ENCODE measurements at places on chromosomes 3 and 15.

DNA sequence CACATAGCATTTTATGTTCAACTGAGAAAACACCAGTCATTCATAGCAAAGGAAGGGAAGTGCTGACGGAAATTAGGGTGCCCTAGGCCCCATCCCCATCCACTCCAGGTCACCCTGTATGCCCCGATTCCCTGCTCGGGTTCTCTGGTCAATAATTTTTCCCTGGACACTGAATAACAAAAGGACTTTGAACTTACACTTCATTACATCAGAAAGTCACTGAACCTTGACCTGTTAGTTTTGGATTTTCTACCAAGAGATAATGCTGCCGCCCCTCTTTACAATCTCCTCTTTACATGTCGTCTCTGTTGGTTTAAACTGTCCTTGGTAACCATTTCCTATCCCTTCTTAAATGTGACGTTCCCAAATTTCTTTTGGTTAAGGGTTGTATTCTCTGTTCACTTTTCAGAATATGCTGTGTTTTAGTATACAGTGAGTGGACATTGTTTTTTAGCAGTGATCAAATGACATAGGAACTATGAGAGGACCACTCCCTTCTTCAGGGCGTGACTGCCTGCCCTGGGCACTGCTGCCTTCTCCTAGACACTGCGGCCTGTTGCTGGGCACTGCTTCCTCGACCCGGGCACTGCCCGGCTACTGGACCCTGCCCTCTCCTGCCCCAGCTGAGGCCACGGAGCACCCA, 13.6 kb upstream of the AHSG start:
- no peak for DNase-seq

DNA sequence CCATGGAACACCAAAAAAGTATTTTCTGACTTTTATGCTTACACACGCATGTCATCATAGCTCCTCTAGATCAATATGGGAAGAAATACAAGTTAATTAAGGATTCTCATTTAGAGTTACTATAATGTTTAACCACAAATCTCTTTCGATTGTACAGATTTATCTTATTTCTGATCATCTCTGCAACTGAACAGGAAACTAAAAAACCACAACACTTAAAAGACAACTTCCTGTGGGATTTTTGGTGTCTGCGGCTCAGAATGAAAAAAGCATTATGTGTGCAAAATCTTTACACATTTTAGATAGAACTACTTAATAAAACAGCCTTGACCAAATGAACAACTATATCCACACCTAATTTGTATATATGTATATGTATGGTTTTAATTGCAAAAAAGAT, 3.0 kb upstream of the TJP1 start:
- no peak for DNase-seq

GRCh38 chr15:36601952-36602351, 22.5 kb downstream of the CDIN1 start:
- DNase-seq = no peak

DNA sequence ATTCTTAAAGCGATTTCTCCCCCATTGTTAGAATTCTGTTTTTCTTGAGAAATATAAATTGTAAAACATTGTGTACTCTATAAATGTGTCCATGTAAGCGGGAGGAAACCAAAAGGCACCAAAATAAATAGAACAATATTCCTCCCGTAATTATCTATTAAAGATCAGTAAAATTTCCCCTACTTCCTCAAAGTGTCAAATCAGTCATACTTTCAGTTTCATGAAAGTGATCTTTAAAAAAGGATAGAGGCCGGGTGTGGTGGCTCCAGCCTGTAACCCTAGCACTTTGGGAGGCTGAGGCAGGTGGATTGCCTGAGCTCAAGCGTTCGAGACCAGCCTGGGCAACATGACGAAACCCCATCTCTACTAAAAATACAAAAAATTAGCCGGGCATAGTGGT, 278.9 kb downstream of the MECOM start:
- DNase-seq = no peak

DNA sequence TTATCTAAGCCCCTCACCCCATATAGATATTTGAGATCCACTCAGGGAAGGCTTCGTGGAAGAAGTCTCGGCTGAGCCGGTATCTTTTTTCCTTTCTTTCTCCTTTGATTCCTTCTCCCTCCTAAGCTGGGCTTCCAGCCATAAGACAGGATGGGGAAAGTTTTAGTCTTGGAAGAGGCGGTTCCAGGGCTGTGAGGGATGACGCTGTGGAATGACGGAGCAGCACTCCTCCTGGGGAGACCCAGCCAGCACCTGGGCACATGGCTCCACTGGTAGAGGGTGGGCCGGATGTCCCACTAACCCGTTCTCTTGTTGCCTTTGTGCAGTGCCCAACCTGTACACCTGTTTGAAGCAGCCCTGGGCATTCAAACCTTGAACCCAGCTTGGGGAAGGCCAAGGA, 43.2 kb upstream of the FAM107A start:
- no peak for DNase-seq

DNA sequence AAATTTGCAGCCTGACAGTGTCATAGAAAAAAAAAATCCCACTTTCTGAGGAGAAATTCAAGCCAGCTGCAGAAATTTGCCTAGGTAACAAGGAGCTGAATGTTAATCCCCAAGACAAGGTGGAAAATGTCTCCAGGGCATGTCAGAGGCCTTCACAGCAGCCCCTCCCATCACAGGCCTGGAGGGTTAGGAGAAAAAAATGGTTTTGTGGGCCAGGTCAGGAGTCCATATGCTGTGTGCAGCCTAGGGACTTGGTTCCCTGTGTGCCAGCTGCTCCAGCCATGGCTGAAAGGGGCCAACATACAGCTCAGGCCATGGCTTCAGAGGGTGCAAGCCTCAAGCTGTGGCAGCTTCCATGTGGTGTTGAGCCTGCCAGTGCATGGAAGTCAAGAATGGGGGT, 11.2 kb downstream of the CD200R1 start:
- DNase-seq = no peak

DNA sequence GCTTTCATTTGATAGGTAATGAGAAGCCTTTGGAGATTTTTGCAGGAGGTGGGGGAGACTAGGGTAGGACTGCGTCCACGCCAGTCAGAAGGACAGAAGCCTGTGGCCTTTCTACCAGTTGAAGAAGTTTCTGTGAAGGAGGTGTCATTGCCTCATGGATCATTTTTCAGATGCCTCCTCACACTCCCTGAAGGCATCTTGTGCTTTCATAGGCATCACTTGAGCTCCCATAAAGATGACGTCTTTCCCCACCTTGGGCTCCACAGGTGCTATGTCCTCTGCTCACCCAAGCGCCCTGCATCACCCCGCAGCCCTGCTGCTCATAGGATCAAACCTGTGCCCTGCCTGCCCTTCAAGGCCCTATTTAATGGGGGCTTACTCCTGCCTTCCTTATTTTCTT, 7.5 kb upstream of the ITGA11 start:
- DNase-seq = no peak

- DNase-seq = no peak
These were observed 87.5 kb upstream of the MYO5C start for GRCh38 chr15:52383100-52383588.

DNA sequence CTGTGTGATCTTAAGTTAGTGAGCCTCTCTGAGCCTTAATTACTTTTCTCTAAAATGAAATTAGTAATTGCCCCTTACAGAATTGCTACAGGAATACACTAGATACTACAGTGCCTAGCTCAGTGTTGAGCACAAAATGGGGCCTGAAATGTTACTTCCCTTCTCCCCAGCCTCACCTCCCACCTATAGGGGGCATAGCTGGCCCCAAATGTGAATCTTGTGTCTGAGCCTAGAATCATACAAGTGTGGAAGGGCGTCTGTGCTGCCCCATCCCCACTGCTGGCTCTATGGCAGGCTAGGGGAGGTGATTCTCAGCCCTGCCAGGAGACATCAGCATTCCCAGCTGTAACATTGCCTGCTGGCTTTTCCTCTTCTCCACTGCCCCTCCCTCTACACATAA, 42.7 kb downstream of the IFT122 start:
- peak; percentile 38 for DNase-seq

DNA sequence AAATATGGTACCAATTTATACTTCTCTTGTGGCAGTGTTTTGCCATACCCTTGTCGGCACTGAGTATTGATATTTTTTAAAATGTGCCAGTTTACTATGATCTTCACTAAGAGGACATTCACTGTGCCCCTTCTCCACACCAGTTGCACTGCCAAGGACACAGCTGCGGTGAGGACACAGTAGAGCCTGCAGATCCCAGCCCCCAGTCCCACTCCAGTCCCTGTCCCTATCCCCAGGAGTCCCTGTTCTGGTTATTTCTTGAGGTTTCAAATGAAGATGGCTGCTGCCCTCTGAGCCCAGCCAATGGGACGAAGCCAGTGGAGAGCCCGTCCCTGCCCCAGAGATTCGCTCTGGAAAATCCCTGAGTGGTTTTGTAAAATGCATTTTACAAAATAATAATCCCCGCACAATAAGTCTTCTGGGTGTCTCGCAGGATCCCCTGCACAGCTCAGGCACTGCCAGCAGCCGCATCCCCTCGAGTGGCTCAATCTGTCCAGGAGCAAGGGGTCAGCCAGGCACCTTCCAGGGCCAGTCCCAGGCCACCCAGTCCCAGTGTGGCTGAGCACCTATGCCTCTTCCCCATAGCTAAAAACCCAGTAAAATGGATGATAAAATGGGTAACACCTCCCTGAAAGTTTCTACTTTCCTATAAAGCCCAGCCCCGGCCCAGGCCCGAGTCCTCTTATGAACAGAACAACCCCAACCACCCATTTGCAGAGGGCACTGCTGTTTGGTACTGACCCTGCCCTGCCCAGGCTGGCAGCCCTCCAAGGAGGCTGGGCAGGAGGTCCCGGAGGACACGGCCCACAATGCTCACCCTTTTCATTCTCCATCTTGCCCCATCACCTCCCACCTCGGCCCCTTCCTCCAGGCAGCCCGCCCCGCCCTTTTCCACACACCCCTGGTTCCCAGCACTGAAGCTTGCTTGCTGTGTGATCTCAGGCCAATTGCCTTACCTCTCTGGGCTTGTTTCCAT, 91.1 kb downstream of the VGLL4 start:
- no peak for DNase-seq

- DNase-seq = no peak
These were observed 34.7 kb downstream of the LEKR1 start for GRCh38 chr3:156860873-156861272.

DNA sequence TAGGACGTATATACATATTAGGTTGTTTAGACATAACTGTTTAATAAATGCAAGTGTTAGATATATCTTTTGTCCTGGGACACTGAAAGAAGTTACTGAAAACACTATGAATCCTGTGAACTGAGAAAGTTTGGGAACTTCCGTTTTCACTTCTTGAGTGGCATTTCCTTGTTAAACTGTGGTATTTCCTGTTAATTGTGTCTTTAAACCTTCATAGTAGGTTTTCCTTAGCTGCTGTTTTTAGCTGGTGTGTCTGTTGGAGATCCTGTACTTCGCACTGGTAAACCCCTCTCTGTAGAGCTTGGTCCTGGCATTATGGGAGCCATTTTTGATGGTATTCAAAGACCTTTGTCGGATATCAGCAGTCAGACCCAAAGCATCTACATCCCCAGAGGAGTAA, 37.1 kb downstream of the ATP6V1A start:
- no peak for DNase-seq
